ENCODE measurements at places on chromosomes 16 and 17.

DNA sequence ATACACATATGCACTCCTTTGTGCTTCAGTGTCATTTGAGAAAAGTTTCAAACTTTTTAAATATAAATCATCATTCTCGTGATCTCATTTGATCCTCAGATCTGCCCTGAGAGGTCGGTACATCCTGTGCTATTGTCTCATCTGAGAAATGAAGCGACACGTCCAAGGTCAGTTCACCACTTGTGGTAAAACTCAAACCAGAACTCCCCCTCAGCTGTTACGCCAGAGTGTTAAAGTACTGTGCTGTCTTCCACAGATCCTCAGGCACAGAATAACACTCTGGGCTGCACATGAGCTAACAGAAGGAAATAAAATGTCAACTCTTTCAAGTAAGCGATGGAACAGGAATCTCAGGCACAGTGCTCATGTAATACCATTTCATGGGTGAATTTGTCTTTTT is 31.4 kb downstream of the ANKFN1 start:
- DNase-seq, result no peak

DNA sequence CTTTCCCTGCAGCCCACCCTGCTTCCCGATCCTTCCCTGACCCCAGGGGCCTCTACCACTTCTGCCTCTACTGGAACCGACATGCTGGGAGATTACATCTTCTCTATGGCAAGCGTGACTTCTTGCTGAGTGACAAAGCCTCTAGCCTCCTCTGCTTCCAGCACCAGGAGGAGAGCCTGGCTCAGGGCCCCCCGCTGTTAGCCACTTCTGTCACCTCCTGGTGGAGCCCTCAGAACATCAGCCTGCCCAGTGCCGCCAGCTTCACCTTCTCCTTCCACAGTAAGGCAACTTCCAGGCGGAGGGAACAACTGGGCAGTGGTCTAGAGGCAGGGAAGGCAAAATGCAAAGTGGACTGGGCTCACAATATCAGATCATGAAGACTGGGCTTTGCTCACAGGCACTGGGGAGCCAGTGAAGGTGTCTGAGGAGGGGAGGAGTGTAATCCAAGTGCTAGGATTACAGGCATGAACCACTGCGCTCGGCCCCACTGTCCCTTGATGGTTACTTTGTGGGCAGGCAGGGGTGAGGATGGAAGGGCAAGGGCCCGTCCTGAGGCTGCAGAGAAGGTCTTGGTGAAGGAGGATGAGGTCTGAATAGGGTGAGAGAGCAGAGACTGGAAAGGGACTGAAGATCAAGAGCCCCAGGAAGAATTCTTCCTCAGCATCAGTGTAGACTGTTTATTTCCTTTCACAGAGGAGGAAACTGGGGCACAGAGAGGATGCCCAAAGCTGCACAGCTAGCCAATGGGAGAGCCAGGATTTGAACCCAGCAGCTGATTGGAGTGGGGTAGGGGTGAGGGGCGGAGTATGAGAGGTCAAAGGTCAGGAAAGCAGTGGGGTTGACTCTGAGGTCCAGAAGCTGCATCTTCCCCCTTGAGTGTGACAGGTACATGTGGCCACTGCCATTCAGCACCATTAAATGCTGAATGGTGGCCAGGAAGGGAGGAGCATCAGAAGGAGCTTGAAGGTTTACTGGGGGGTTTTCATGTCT is 16.5 kb upstream of the ADGRG3 start:
- no peak for DNase-seq

GRCh38 chr16:22152316-22152715 is 10.0 kb upstream of the SDR42E2 start:
- no peak for DNase-seq

DNA sequence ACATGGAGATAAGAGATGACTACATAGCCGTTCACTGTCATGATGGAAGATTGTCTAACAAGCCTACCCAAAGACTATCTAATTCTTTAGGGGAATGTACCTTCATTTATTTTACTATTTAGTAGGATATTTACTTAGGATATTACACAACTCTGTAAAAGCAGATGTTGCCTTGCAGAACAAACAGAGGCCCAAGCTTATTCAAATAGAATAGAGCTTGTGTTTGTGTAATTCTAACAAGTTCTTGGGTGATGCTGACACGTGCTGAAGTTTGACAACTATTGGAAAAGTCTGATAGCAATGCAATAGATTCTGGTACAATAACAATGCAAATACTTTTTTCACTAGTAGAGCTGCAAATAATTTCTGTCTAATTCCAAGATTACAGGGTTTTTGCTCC is 447.6 kb downstream of the TOX3 start:
- DNase-seq, result no peak

DNA sequence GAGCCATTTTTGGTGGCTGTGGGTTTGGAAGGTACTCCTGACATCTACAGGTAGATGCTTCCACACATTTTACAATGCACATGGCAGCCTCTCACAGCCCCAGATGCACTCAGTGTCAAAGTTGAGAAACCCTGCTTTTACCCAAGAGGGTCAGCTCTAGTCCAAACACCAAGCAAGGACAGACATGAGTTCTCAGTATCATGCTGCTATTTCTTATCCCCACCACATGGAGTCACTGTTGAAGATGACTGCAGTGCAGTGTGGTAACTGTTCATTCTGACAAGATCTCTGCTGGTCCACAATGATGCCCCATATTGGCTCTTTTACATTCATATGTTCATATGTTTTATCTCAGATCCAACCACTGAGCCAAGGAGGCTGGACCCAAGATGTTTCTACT is 50.5 kb upstream of the SALL1 start:
- DNase-seq, result no peak

- DNase-seq, result no peak
Observed at GRCh38 chr17:37710344-37710886, 34.4 kb downstream of the HNF1B start.

DNA sequence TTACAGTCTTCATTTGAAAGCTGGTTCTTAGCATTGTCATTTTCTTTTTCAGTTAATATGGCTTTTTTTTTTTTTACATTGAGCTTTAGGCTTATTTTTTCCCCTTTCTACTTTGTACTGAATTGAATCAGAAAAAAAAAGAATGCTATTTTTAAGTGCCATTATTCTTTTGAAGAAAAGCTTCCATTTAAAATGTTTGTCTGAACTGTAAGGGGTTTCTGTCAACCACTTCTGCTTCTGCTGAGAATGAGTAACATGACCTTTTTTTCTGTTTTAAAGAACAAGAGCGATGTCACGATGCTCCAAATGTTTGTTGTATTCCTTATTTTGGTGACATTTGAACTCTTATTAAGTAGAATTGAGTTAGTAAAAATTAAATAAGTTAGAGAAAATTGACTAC is 50.0 kb downstream of the MRTFB start:
- no peak for DNase-seq

DNA sequence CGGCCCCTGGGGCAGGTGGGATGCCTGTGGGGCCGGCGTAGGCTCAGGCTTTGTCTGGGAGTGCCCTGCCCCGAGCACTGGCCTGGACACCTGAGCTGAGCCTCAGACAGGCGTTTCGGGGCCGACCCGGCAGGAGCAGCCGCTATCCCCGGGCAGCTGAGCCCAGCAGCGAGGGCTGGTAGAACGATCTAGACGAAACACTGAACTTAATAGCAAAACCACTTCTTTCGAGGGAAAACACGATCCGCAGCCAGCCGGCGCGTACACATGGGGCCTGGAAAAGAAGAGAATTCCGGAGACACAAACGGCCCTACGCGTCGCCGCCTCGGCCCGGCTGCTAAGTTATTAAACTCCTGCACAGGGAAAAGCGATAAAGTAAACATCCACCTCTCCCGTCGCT is 22.0 kb upstream of the SSTR5 start:
- DNase-seq, result no peak

GRCh38 chr17:37490022-37490587 is 414 bp downstream of the DUSP14 start:
- no peak for DNase-seq

GRCh38 chr17:55391244-55391757 is 30.3 kb downstream of the MMD start:
- DNase-seq, result no peak

DNA sequence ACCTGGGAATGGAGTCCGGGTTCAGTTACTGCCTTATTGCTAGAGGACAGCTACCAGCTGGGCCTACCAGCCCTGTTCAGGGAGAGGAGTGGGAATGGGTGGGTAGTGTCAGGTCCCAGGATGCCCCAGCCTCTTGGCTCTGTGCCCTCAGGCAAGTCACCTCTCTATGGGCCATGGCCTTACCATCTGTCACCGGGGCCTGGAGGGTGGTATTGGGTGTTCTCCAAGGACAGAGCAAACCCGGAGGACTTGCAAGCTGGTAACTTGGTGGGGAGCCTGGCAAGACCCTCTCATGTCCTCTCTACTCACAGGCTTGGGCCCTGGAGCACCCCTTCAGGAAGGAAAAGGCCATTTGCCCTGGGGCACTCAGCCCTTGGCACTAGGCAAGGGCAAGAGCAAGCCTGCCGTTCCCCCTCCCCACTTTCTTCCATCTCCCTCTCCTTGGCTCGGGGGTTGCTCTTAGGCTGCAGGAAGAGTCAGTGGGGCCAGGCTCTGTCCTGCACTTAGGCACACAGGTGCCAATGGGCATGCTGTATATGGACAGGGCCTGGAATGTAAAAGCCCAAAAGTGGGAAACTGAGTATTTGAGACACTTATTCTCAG is 170.0 kb upstream of the ZNF267 start:
- DNase-seq, result no peak

DNA sequence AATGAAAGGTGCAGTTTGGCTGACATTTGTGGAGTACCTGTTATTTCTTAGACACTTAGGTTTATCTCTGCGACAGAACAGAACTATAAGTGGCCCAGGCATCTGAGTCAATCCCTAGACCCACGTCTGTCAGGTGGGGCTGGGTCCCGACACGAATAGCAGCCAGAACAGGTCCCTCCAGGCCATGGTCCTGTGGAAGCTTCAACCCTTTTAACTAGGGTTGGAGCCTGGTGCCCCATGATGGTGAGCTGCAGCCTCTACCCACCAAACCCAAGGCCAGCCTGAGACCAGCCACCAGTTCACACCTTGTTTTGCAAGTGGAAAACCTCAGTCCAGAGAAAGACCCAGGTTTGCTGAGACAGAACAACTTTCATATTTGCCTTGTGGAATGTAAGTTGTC is 74.6 kb upstream of the TMEM97 start:
- no peak for DNase-seq

DNA sequence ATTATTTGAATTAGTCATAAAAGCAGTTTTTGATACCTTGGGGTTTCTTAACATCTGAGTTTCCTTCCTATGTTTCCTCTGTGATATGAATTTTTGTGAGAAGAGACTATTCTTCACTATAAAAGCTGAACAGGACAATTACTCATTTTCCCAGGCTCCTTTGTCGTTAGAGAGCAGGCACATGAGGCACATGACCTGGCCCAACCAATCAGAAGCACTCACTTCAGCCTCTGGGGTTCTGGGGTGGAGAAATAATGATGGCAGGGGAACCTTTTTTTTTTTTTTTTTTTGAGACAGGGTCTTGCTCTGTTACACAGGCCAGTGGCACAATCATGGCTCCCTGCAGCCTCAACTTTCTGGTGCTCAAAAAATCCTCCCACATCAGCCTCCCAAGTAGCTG is 145.5 kb upstream of the ASIC2 start:
- no peak for DNase-seq

DNA sequence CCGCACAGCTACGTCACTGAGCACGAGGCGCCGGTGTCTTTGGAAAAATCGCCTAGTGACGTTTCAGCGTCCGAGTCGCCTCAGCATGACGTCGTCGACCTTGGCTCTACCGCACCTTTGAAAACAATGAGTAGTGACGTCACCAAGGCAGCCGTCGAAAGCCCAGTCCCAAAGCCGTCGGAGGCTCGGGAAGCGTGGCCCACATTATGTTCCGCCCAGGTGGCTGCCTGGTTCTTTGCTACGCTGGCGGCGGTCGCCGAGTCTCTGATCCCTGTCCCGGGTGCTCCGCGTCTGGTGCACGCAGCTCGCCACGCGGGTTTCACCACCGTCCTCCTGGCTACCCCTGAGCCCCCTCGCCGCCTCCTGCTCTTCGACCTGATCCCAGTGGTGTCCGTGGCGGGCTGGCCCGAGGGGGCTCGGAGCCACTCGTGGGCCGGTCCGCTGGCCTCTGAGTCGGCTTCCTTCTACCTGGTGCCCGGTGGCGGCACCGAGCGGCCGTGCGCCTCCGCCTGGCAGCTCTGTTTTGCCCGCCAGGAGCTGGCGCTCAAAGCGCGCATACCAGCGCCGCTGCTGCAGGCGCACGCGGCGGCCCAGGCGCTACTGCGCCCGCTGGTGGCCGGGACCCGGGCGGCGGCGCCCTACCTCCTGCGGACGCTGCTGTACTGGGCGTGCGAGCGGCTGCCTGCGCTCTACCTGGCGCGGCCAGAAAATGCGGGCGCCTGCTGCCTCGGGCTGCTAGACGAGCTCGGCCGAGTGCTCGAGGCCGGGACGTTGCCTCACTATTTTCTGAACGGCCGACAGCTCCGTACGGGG is 1.5 kb downstream of the TMEM102 start:
- no peak for DNase-seq

- no peak for DNase-seq
Observed at GRCh38 chr17:70286391-70286790, 117.1 kb downstream of the KCNJ2 start.

- no peak for DNase-seq
Observed at GRCh38 chr17:76170114-76170513, 29.1 kb upstream of the FOXJ1 start.

DNA sequence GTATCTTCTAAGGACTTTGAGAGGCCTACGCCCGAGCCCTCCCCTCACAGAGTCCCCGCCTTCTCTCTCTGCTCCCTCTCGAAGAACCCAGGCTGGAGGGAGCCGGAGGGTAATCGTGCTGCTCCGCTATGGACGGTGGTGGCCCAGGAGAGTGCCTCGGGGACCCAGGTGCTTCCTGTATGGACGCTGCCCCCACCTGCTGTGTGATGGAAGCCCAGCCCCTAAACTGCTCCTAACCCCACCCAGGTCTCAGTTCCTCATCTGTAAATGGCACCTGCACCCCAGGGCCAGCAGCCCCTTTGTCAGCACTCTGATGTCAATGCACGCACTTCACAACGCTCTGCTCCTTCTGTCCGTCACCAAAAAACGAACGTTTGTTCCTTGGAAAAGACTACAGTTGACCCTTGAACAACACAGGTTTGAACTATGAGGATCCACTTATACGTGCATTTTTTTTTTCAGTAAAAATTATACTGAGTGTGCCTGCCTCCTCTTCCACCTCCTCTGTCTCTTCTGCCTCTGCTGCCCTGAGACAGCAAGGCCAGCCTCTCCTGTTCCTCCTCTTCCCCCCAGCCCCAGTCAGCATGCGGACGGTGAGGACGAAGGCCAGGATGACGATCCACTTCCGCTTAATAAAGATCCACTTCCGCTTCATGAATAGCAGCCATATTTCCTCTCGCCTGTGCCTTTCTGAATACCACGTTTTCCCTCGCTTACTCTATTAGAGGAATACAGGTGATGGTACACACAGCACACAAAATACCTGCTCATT is 118.3 kb downstream of the BANP start:
- no peak for DNase-seq

DNA sequence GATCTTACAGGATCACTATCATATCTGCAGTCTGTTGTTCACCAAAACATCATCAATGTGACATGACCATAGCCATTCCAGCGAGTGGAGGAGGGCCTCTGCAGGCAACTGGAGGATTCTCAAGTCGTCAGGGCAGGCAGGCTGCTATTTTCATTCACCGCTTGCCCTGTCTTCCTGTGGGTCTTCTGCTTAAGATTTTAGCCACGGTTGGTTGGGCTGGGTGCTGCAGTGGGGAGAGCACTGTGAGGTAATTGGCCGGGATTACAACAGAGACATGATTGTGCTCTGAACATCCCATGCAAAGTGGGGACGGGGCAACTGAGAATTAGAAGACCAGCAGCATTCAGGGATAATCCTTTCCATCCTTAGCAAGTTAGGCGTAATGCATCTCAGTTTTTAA is 245.9 kb downstream of the CPPED1 start:
- DNase-seq, result no peak

Measured in HS-27A (cell line).